Activated T-helper 1 cell treated with anti-CD3 and anti-CD28 coated beads, Interleukin-2, amount 50 U/mL, for 16 hours (primary cell): ENCODE measurements at places on chromosomes 5 and 9.

DNA sequence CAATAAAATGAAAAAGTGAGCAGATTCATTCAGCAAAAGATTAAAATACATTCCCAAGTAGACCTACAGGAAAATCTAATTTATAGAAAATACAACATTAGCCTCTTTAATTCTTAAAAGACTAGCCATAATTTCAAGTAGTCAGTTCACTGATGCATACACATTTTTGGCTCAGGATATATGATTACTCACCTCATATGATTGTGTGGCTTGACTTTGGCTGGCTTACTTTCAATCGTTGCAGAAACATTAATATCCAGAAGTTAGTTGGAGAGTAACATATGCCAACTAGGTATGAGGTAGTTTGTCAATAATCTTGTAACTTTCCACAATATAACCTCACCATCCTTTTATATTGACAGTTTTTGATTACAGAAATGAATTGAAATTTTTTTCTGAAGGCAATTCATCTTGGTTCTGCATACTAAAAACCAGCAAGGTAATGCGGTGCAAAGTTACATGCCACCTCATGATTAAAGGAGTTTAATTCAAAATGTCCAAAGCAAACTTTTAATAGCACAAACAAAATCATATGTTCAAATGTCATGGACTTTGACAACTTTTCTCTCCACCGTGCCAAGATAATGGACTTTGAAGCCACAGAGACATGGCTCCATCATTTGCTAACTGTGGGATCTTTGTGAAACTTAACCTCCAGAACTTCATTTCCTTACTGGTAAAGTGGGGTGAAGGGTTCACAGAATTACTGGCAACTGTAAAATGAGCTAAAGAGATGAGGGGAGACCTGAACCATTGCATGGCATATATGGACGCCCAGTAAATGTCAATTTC, 76.6 kb upstream of the PAM start:
- DNase-seq = no peak

- no peak for DNase-seq
These were observed 25.0 kb upstream of the SNX2 start for GRCh38 chr5:122749886-122750285.

DNA sequence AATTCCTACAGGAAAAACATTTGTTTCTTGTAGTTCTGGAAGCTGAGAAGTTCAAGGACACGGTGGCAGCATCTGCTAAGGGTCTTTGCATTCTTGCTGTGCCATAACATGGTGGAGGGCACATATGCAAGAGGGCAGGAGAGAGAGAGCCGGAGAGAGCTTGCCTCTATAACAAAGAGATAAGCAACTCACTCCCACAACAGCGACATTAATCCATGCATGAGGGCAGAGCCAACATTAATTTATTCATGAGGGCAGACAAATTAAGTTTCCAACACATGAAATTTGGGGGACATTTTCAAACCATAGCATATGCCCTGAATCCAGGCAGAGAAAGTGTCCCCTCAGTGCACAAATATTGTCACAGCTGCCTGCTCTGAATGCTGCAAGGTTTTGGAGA, 4.4 kb upstream of the GTF3C5 start:
- no peak for DNase-seq

- DNase-seq = no peak
These were observed 111.1 kb upstream of the FBN2 start for GRCh38 chr5:128649192-128649591.

- DNase-seq = no peak
These were observed 50.4 kb upstream of the ALDH1B1 start for GRCh38 chr9:38342096-38342495.

- no peak for DNase-seq
These were observed 4.3 kb downstream of the CDHR2 start for GRCh38 chr5:176553260-176554085.

GRCh38 chr9:81266674-81267073, 422.7 kb downstream of the TLE1 start:
- no peak for DNase-seq

DNA sequence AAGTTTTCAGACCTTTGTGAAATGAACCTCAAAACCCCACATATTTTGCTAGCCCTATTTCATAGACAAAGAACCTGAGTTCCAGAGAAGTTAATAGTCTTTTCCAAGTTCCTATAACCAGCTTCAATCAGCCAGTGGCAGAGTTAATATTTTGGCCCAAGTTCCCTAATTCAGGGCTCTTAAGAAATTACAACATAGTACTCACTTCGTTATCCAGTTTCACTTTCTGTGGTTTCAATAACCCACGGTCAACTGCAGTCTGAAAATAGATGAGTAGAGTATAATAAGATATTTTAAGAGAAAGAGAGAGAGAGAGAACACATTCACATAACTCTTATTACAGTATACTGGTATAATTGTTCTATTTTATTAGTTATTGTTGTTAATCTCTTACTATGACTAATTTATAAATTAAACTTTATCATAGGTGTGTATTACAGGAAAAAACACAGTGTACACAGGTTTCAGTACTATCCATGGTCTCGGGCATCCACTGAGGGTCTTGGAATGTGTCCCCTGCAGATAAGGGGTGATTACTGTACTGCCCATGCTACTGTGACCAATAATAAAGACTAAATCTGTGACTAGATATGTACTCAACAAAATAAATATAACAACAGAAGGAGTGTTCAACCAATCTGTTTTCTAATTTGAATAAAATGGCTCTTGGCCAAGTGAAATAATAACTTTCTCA, 9.3 kb upstream of the MYOT start:
- DNase-seq = no peak

DNA sequence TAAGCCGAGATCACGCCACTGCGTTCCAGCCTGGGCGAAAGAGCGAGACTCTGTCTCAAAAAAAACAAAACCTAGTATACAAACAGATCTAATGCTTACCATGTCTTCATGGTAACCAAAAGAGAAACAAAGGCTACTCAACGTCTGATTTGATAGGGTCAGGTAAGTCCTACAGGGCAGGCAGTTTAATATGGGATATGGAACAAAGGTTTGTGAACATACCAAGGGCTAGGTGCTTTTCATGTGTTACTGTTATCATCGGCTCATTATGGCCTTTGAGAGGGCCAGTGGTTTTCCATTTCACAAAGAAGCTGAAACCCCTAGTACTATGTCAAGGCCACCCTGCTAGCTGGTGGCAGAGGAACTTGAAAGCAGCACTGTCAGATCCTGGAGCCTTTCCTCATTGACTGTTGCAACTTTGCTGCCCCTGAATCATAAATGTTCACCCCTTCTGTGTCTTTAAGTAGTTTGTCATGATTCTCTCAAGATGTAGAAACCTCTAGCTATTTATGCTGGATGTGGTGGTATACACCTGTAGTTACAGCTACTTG, 5.1 kb downstream of the IQGAP2 start:
- no peak for DNase-seq

- DNase-seq = no peak
These were observed 108.9 kb downstream of the PAM start for GRCh38 chr5:102863764-102864560.

DNA sequence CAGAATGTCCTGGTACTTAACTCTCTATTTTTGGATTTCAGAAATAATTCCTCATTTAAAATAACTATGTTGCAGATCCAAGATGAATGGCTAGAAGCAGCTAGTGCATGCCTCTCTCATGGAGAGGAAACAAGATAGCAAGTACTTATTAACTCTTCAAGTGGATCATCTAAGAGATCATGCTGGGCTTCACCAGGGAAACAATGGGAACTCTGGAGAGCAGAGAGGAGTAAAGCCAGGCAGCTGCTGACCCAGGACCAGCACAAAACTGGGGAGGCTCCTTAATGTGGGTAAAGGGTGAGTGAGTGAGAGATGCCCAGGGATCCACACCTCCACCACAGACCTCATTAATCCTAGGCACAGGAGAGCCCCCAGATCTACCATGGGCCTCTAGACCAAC, 897.8 kb upstream of the ACO1 start:
- DNase-seq = no peak

- DNase-seq = no peak
These were observed 1.8 kb downstream of the POU4F3 start for GRCh38 chr5:146340260-146341081.

DNA sequence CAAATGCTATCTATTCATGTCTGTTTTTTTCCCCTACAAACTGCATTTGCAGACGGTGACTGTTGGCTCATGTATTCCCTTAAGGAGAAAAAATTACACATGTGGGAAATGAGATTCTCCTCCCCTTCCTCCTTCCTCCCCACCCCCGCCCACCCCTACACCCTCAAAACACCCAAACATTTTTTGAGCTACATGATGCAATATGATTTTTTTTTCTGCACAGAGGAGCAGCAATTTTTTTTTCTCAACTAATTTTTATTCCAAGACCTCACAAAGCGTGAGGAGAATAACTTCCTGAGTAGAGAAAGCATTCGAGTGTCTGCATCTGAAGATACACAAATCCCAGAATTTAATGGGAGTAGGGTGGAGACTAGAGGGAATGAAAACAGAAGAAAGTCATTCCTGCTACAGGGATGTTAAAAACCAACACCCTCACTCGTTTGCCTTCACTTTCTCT, 118.1 kb downstream of the PRDM6 start:
- DNase-seq = no peak

DNA sequence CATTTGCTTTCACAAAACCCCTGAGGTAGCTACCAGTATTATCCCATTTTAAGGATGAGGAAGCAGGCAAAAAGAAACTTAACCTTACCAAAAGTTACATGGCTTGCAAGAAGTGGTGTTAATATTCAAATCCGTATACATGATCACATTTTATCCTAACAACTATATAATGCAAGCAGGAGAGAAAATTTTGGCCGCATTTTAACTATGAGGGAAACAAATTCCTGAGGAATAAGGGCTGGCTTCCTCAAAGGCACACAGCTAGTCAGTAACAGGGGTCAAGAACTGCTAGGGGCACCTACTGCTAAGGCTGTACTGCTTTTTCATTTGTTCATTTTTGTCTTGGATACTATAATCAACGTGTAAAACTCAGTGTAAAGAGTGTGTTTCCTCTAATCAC, 81.0 kb downstream of the LHFPL2 start:
- no peak for DNase-seq

DNA sequence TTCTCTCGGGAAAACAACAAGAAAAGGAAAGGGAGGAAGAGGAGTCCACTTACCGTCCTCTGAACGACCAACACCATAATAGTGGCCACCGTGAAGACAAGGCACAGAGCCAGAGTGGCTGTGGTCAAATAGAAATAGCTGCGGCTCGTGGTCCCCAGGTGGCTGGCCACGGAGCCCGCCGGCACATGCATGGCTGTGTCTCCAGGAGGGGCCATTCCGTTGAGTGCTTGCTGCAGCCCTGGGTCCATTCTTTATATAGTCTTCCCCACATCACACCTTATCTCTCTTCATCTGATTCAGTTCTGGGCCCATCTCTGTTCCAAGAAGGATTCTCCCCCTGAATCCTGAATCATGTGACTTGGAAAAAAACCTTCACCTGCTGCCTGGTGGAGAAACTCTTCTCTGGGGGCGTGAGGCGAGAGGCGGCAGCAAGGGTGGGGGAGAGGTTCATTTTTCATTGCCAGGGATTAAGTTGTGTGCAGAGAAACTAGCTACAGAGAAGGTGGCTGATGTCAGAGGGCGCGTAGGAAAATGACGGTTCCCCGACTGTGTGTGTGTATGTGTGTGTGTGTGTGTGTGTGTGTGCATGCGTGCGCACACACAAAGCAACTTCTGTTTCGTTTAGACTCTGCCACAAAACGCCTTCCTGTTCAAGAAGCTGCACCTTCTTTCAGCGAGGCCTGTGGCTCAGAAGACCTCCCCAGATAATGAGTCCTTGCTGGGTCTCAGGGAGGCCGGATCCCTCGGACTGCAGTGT, at the start of gene TNFSF8:
Gene TNFSF8 (minus strand): TSS at position 536 of the 757 bp plus-strand sequence. CDS start 288 bp downstream, at position 248.
- peak; percentile 23 for DNase-seq

GRCh38 chr5:41156739-41157138, 56.6 kb downstream of the C6 start:
- DNase-seq = no peak
